ENCODE measurements at places on chromosomes 2 and 18.

DNA sequence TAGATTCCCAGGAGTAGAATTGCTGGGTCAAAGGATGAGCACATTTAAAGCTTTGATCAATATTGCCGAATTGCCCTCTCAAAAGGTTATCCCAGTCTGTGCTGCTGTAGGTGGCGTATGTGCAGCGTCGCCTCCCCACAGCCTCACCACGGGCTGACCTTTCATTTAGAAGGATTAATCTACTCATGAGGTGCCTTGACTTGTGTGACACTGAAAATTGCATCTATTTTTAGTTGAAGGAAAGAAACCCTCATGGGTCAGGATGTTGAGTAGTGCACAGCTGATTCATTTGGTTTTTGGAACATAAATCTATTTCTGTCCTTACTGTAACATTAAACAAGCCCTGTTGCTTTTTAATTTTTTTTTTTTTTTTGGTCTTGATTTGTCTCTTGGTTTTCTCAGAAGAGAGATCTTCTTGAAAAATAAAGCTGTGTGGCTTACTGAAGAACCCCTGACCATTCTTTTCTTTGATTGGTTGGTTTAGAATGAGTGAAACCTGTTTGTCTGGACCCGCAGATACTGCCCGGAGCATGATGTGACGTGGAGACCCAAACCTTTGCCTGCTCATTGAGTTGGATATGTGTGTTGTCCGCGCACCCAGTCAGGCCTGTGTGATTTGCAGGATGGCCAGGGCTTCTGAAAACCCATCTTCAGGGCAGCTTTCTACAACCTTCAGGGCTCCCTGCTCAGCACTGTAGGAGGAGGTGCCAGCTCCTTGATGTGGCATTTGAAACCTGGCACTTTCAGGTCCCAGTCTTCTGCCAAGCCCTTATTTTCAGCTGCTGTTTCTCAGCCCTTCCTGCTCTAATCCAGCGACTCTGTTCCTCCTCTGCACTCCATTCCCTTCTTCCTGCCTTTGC lies 61.0 kb downstream of the LPIN1 start:
- DNase-seq, result no peak

DNA sequence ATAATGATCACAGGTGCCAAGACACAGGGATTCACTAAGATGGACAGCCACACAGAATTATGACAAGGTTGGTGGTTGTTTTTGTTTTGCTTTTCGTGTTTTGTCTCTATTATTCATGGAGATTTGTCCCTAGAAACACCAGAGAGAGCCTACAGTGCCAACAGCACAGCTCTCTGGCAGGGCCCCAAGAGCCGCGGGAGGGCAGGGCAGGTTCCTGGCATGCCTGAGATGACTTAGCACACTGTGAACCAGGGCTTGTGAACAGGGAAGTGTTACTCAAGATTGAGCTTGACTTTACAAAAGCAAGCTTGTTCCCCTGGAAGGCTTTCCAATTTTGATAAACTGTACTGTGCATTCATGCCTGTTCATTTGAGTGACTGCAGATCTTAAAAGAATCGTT lies 437.4 kb upstream of the SALL3 start:
- no peak for DNase-seq

DNA sequence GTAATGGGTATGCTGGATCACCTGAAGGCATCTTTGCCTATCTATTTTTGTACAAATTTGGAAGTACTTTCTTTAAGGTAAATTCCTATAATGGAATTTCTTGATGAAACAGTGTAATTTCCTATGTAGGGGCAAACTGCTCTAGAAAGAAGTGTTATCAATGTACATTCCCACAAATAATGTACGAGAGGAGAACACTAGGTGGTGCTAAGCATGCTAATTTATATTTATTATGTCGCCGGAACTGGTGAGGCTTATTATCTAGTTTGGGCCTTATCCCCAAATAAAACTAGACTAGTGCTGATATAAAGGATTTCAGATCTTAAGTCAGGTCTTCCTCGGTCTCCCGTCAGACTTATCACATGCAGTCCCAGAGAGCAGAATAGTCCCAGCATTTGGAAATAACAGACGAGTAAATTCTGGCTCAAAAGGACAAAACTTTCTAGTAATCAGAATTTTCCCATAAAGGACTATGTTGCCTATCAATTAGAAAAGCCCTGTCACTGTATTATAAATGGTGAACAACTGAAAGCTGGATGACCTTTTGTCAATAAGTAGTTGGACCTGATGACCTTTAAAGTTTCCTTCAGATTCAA lies 86.9 kb upstream of the RBBP8 start:
- peak; percentile 18 for DNase-seq

GRCh38 chr18:78562531-78562961 lies 417.1 kb upstream of the SALL3 start:
- DNase-seq, result no peak

- no peak for DNase-seq
These were observed 18.4 kb downstream of the TFCP2L1 start for GRCh38 chr2:121266543-121267106.

- no peak for DNase-seq
These were observed 150.3 kb downstream of the SH3RF3 start for GRCh38 chr2:109279243-109279860.

DNA sequence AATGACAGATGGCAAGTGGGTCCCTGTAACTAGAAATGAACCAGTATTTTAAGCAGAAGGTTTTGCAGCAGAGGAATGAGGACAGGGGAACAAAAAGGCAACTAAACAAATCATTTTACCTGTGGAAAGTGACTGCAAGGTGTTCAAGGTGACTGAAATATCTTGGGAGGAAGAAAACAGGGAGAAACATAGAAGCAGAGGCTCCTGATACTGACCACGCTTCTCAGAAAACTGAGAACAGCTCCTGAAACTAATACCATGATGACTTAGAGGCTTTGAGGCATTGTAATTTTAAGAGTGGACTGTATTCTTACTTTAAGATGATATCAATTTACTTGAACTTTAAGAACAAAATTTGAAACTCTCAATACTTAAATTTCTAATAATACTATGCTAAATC lies at the start of gene DYTN:
Gene DYTN, minus strand, starts transcription at position 101 of the 400 bp plus-strand sequence. CDS start 117 bp downstream, outside the sequence.
- no peak for DNase-seq

- DNase-seq, result peak; percentile 43
These were observed 16.0 kb downstream of the TMEM177 start for GRCh38 chr2:119694845-119695521.

- no peak for DNase-seq
These were observed 398.3 kb downstream of the ALK start for GRCh38 chr2:29522951-29523669.

DNA sequence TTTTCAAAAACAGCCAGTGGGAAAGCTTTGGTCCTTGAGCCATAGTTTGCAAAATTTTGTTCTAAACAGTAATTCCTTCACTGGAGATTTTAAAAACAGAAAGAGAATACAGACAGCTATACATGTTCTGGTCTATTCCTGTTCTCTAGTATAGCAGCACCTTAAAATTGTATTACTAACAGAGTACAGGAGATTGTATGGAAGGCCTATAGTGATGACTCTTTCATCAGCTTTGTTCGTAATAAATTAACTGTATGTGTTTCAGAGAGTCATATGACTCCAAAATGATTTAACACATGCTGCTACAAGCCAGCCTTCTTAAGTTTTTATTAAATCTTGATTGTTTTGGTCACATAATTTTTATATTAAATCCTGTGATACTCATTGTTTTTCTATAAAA lies 1124.6 kb upstream of the FAM98A start:
- no peak for DNase-seq

DNA sequence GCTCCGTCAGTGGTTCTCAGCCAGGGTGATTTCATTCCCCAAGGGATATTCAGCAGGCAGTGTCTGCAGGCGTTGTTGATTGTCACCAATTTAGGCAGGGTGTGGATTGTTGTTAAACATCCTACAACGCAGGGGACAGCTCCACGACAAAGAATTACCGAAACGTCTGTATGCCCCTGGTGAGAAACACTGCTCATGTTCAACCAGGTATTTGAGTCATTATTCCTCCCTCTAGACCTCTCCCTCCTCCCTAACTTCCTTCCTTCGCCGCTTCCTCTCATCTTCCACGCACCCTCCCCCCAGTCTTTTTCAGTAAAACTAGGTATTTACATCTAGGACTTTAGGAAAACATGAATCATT lies 50.8 kb downstream of the NCK2 start:
- DNase-seq, result no peak

DNA sequence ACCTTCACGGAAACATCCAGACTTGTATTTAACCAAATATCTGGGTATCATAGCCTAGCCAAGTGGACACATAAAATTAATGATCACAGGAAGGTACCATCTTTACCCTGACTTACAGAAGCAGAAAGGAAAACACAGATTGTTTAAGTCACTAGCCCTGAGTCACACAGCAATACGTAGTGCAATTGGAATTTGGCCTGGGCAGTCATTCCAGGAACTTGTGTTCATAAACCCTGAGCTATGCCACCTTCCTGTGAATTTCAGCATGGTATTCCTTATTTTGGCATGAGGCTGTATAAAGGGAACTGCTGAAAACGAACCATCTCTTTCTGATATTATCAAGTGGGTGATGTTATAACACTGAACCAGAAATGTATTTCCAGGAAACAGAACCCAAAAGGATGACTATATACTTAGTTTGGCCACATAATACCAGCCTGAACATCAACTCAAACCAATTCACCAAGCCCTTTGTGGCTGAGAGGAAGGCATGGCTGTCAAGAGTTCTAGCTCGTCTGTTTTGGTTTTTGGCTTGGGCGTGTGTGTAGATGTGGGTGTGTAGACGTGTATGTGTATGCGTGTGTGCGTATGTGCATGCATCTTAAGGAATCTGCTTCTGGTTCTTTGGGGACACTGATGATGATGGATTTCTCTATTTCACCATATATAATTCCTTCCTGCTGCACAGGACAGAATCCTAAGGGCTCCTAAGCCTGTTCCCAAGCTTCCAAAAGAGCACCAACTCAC lies 533.4 kb upstream of the ID2 start:
- no peak for DNase-seq

DNA sequence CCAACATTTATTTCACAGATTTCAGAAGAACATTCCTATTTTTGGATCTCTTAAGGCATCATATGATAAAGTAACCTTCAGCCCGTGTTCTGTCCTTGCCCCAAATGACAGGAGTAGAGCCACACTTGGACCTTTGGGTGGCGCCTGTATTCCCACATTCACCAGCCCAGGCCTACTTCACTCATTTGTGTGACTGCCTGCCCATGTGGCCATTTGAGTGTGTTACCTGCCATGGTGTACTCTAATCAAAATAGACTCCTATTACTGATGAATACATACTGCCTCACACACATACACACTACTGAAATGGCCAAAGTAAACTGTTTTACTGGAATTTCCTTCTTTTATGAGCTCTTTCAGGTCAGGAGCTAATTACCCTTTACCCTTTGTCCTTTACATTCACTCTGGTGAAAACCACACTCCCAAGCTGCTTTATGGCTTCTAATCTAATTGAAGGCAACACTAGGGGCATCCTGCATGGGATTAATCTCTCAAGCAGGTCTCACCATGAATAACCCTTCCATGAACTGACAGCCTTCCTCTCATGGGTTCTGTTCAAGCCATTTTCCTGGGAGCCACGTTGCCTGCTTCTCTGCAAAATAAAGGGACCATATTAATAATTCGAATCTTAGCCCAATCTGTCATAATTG lies 271.0 kb upstream of the GALNT5 start:
- DNase-seq, result no peak

- no peak for DNase-seq
These were observed 17.2 kb downstream of the THOC1 start for GRCh38 chr18:250685-251084.

DNA sequence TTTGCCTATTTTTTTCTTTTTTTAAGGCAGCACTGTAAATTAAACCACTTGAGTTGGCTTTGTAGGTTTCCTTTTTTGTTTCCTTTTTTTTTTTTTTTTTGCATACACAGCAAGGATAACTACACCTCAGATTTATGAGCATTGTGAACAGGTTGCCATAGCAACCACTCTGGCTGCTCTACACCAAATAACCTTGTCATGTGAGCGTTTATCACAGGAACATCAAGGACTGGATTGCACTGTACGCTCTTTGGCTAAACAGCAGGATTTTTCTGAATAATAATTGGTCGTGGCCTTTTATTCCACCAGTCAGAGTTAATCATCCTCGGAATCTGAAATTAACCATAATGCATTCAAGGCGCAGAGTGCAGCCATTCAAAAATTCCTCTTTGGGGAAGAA lies 199.1 kb upstream of the SLC14A2 start:
- peak; percentile 97 for DNase-seq

GRCh38 chr2:52775674-52776073 lies 991.9 kb upstream of the CHAC2 start:
- no peak for DNase-seq

DNA sequence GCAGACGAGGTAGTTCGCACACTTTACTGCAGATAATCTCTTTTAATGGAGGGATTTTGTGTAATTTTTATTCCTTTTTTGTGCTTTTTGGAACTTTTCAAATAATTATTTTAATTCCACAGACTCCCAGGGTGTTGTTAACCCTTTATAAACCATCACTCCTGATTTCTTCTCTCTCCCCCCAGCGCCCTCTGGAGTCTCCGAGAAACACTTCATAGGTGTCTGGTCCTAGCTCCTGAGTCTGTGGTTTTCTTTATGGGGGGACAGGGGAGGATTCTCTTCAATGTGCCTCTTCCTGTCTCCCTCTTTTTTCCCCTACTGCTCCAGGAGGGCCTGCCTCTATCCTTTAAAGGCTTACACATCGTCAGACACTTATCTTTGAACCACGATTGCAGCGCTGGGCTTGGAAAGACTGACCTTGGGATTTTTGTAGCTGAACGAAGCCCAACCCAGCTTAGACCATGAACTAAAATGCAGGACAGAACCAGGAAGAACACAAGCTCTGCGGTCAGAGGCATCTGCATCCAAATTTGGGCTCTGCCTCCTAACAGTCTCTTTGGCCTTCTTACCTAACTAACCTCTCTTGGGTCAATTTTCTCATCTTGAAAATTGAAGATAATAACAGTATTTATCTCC lies 7.1 kb upstream of the PKDCC start:
- DNase-seq, result no peak

- no peak for DNase-seq
These were observed 8.6 kb downstream of the ITGA4 start for GRCh38 chr2:181465676-181466375.

- DNase-seq, result no peak
These were observed 86.2 kb downstream of the SMIM21 start for GRCh38 chr18:75341267-75341666.

- DNase-seq, result no peak
These were observed 136.4 kb upstream of the CELF4 start for GRCh38 chr18:37701967-37702366.

DNA sequence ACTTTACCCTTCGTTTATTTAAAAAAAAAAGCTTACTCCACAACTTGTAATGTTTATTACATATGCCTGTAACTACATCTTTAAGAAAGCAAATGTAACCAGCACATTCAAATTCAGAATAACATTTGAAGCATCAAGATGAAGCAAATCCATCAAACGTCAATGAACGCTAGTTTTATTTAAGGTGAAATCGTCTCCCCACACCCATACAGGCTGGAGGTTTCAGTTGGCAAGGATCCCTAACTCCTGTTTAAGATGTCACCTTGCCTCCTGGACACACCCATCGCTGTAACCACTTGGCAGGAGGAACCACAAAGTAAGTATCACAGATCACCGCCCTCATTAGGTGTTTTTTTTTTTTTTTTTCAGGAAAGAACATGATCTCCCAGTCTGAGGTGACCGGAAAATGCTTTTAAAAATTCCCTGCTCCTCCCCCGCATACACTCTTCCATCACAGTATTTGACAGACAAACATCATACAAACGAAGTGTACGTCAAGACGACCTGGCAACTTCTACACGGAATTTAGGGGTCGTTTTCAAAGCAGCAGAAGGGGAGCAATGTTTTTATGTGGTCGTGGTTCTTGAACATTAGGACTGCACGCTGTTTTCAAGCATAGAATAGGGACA lies 19.7 kb upstream of the STPG4 start:
- peak; percentile 71 for DNase-seq

All from NCI-H1105 (cell line).